ENCODE measurements at places on chromosomes 11 and 22.

DNA sequence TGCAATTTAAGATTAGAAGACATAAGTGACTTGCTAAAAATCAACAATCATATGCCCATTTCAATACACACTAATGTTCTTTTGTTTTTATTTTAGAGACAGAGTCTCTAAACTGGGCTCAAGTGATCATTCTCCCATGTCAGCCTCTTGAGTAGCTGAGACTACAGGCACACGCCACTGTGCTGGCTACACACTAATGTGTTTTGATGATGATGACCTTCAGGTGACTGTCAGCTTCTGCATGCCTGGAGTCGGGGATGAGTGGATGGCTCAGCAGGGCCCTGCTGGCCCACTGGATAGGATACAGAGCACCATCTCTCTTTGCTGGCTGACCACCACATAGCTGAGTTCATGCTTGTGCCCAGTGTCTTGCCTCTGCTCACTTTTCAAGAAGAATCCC, 27.0 kb upstream of the POU2AF1 start:
- H3K27me3 ChIP-seq = no peaks in the 10 kb centered on the region
- H3K27ac ChIP-seq = no peak overlapping the region
- H3K4me3 ChIP-seq = no peak overlapping the region
- DNase-seq = no peak
- no peaks in the 10 kb centered on the region for H3K4me1 ChIP-seq
- H3K36me3 ChIP-seq = no peaks in the 10 kb centered on the region

GRCh38 chr22:25025491-25026400, 73.2 kb downstream of the KIAA1671 start:
- no peaks in the 10 kb centered on the region for H3K36me3 ChIP-seq
- H3K4me1 ChIP-seq = peaks cover 45% of the 10 kb centered on the region
- H3K4me3 ChIP-seq = no peak overlapping the region
- peak; percentile 56 for DNase-seq
- H3K27me3 ChIP-seq = no peaks in the 10 kb centered on the region

DNA sequence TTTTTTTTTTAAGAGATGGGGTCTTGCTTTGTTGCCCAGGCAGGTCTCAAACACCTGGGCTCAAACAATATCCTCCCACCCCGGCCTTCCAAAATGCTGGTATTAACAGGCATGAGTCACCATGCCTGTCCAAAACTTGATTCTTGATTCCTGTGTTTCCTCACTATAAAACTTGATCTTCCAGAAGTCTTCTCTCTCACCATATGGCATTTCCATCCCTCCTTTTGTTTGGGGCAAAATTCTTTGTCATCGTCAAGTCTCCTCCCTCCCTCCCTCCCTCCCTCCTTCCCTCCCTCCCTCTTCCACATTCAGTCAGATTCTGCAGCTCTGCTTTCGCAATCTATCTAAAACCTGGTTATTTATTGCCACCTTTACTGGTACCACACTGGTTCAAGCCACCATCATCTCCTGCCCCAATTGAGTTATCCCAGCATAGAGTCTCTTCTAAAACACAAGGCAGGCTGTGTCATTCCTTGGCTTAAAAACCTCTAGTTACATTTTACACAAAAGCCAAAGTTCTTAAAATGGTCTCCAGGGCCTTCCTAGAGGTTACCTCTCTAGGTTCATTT, 65.0 kb upstream of the HORMAD2 start:
- H3K27me3 ChIP-seq = no peaks in the 10 kb centered on the region
- H3K4me1 ChIP-seq = no peaks in the 10 kb centered on the region
- no peak for DNase-seq
- no peak overlapping the region for H3K27ac ChIP-seq
- H3K4me3 ChIP-seq = no peak overlapping the region

DNA sequence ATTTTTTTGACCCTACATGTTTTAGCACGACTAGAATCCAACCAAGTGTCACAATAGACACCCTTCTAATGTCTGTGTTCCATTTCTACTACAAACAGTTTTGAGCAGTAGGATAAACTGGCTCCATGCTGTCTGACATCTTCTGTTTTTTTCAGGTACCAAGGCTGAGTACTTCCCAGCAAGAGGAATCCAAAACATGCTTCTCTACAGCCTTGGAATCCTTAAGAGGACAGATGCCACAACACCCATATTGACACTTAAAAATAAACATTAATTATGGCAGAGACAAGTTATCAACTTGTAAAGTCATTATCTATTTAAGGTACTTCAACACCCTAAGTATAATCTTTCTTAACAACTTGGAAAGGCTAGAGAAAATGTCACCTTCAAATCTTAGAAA, 54.2 kb downstream of the LGR4 start:
- no peaks in the 10 kb centered on the region for H3K36me3 ChIP-seq
- no peak overlapping the region for H3K27ac ChIP-seq
- no peak for DNase-seq
- no peaks in the 10 kb centered on the region for H3K27me3 ChIP-seq
- no peak overlapping the region for H3K4me3 ChIP-seq

GRCh38 chr11:16049611-16050010, 306.7 kb downstream of the SOX6 start:
- H3K4me3 ChIP-seq = no peak overlapping the region
- H3K36me3 ChIP-seq = no peaks in the 10 kb centered on the region
- no peaks in the 10 kb centered on the region for H3K27me3 ChIP-seq
- H3K4me1 ChIP-seq = no peaks in the 10 kb centered on the region

GRCh38 chr11:114892381-114893197, 214.3 kb downstream of the NXPE2 start:
- no peaks in the 10 kb centered on the region for H3K27me3 ChIP-seq
- H3K4me1 ChIP-seq = no peaks in the 10 kb centered on the region
- H3K27ac ChIP-seq = no peak overlapping the region
- no peak for DNase-seq
- no peak overlapping the region for H3K4me3 ChIP-seq
- H3K36me3 ChIP-seq = no peaks in the 10 kb centered on the region

Measured in heart left ventricle (tissue), 16 donors.